ENCODE measurements at places on chromosomes 16 and 17. TPM values are rescaled to one million over a fixed set of nuclear protein-coding genes. Genes with fewer than 3 reads are reported as not detected.

DNA sequence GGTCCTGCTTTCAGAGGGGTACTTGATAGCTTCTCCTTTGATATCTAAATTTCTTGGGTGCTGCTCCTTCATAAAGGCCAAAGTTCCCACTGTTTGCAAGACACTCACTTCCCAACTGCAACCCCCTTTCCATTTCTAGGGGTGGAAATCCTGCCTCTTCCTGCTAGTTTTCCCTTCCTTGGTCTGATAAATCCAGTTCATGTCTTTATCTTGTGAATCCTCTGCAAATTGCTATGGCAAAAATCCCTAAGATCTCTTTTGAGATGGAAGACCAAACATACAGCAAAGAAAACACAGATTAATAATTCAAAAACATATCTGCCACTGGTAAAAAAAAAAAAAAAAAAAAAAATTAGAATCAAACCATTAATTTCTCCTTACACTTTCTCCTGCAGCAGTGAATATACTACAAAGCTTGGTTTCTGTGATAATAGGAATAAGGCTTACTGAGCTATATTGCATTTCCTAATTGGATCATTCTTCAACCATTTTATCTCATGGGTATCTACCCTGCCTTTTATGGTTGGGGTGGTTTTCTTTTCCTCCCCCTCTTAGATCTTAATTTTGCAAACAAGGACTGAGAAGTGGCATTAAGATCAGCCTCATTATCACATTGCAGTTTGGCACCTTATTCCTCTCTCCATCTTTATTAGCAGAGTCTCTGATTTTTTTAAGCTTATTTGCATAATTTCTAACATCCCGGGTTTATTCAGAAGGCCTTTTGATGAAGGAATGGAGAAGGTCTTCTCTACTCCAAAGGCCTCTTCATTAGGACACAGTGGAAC lies 439.1 kb downstream of the XYLT1 start:
- no peak for ATAC-seq

DNA sequence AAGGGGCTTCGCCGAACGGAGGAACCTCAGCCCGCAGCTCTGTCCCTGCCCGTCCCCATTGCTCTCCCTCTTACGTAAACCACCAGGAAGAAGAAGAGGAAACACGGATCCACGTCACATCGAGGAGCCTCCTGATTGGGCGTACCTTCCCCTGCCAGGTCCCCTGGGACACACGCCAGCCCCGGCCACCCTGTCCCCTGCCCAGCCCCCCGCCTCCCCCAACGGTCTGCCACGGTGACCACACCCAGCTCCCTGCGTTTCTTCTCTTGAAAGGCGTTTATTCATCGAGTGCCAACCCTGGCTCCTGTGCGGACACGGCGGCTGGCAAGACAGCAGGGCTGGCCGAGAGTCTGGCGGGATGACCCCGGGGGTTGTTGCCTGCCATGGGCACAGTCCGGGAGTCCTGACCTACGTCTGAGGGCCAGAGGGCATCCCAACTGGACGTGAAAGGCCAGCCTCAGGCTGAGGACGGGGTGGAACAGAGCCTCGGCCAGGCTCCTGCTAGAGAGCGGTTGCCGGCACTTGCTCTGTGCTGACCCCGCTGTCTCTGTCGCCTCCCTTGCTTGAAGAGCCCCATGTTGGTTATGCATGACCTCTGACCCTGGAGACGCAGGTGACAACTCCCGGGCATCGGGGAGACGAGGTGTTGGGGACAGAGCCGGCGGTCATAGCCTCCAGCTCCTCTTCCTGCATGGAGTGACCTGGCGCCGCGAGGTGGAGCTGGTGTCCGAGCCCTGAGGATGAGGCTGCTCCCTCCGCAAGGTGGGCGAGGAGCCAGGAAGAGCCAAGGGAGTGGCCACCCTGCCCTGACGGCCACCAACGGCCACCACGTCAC lies 40.5 kb upstream of the ACSF3 start:
- ATAC-seq: no peak

Gene MYADML2
- total RNA-seq: not detected

Gene HSD11B2
- total RNA-seq: 2.1 TPM

Gene RASD1
- total RNA-seq: 24.6 TPM

Data from gastroesophageal sphincter (tissue), 4 donors.